CD4-positive, CD25-positive, alpha-beta regulatory T cell (primary cell): ENCODE measurements at places on chromosomes 2 and 18.

DNA sequence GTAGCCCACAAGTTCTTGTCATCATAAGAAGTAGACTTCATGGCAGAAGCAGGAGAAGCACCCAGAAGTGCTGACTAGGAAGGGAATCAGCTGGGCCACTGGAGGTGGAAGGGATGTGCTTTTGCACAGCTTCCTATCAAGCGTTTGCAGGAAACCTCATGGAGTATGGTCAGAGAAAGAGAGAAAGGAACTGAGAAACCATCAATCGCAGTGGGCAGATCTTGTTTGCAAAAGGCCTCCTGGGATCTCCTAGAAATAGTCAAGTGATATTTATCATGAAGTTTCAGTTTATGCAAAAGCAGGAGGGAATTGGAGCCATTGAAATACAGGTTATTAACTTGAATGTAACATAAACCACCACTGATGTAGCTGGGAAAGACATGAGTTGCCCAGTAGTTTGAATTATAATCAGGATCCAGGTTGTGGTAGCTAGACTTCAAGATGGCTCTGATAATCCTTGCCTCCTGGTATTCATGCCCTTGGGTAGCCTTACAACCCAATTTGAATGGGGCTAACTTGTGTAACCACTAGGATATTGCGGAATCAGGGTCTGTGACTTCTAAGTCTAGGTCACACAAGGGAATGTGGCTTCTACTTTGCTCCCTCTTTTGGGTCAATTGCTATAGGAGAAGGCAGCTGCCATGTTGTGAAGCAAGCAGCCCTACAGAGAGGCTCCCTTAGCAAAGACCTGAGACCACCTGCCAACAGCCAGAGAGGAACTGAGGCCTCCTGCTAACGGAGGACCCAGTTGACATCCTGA, 69.8 kb upstream of the TCF4 start:
- DNase-seq = no peak

DNA sequence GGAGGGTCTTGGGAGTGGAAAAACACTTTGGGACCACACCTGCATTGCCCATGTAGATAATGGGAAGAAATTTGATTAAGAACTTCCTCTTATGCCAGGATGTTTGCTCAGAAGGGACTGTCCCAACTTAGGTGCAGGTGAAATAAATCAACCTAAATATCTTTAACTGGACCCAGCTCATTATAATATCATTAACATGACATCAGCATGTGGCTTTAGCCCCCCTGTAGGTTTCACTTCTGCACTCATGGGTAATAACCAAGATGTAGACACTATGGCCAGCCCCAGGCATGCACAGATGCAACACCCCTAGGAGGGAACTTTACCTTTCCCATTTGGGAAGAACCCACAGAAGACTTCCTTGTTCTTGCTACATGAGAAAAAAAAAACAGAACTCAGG, 227.4 kb upstream of the ZNF804A start:
- DNase-seq = no peak

- DNase-seq = no peak
Observed at GRCh38 chr2:149686136-149687051, 98.8 kb upstream of the MMADHC start.

GRCh38 chr2:196331143-196331542, 159.8 kb upstream of the STK17B start:
- DNase-seq = no peak

DNA sequence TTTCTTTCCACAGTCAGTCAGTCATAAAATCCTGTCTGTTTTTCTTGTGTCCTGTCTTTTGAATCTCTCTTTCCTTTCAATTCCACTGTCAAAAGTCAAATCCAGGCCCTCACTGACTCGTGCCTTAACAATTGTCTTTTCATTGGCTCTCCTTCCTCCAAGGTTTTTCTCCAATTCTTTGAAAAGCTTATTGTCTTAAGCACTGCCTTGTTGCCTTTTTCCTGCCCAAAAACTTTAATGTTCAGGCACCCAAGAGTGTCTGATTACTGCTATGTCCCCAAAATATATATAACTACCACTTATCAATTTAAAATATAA, 13.9 kb upstream of the SULT1C4 start:
- no peak for DNase-seq

DNA sequence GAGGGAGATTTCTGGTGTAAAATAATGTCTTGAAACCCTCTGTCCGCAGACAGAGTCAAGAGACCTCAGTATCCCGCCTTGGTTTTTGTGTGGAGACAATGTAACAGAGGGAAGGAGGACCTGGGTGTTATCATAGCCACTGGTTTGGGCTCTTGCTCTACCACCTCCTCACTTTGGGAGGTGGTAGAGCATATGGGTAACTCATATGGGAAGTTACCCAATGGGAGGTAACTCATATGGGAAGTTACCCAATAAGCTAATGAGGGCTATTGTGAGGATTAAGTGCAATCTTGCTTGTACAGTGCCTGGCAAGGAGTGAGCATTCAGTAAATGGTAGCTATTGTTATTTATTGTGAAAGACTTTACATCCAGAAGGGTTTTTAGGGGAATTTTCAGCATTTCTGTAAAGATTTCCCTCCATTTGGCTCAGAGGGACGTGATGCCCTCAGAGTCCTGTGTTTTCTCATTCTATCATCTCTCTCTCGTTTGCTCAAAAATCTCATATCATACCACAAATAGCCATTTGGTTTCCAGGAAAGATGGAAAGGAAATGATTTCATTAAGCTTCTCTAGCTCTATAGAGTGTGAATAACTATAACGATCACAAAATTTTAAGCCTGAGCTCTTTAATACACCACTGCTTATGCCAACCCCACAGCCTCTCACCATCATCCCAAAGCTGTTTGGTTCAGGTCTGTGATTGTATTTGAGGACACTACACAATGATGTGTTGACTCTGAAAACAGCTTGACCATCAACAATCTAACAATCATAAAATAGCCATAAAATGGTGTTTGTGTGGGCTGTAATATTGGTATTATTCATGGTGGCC, 307.7 kb downstream of the STK39 start:
- DNase-seq = no peak

DNA sequence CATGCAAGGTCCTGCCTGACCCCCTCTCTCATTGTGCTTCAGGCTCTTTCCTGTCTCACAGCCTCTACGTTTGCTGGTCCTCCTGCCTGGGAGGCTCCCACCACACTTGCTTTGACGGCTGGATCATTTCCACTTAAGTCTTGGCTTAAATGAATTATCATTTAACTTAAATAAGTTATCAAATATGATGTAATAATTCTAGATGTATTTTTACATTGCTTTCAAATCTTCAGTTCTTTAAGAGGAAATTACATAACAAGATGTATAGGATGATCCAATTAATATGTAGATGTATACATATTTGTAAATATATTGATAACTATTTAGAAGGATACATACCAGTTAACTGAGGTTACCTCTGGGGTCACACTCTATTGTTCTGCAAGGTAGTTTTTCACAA, 102.6 kb upstream of the SP3 start:
- no peak for DNase-seq

GRCh38 chr18:80133124-80133523, 24.1 kb downstream of the ADNP2 start:
- DNase-seq = no peak

GRCh38 chr2:69565431-69565839, 78.1 kb downstream of the AAK1 start:
- DNase-seq = peak; percentile 53
